ENCODE measurements at places on chromosomes 5 and 9.

- no peak for DNase-seq
Measured at GRCh38 chr9:128921881-128922763, 1.3 kb downstream of the PHYHD1 start.

GRCh38 chr5:139593716-139594319, 32.7 kb downstream of the UBE2D2 start:
- peak; percentile 90 for DNase-seq

DNA sequence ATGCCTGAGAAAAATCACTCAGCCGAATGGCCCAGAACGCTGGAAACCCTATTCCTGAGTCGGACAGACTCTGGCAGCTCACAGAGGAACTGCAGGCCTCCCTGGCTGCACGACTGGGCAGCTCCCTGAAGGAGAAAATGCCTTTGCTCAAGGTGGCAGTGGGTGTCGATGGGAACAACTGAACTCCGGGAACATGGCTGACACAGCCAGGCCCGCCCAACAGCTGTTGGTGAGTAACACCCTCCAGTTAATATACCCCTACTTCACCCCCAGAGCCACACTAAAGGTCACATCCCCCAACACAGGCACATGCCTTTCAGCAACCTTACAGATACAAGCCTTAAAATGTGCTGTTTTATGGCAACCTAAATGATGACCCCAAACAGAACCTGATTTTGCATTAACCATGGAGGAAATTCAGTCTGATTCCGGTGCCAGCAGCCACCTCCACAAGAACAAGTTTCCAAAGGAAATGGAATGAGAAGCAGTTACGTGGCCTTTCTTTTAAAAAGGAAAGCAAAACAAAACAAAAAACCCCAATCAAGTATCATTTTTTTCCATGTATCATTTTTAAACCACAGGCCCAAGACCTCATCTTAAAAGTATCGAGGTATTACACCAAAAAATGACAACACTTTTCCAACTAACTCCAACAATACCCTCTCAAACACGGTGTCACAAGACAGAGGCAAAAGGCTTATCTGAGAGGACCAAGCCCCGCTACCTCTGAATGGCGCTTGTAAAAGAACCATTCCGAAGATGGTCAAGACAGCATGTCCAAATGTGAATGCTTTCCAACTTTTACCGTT, 3.1 kb downstream of the KLF9 start:
- DNase-seq: peak; percentile 47

- DNase-seq: no peak
Measured at GRCh38 chr5:143220748-143221251, 182.7 kb downstream of the NR3C1 start.

GRCh38 chr9:71662082-71662481, 106.2 kb downstream of the CEMIP2 start:
- no peak for DNase-seq

DNA sequence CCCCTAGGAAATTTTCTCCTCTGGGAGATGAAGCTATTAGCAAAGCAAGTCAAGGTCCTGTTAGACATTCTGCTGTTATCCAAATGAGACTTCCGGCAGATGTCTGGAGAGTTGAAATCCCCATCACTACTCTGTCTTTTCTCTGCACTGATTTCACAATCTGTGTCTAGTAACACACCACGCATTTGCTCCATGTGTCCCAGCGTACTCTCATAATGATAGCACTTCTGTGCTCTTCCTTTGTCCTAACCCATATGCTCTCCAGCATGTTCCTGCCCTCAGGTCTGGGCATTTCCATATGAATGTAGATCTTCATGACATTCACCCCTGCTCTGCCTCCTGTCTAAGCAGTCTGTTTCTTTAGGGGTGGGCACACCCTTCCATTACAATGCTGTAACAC, 1949.0 kb upstream of the WWC1 start:
- no peak for DNase-seq

- DNase-seq: no peak
Measured at GRCh38 chr5:50501491-50502228, 60.6 kb upstream of the EMB start.

DNA sequence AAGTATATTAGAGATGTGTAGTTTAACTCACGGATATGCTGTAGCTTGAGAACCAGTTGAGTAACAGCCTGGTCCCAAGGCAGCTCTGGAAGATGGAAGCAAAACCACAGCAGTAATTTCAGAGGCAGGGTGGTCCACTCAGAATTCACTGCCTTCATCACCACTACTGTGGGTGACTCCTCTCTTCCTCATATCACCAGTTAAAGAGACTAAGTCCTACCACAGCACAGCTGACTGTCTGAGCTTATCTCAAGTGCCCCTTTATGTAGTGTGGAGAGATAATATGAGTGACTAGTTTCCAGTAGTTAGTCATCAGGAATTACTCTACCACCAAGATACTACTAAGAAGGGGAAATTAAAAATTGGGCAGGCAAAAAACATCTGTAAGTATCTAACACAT, 1571.2 kb upstream of the C9orf72 start:
- peak; percentile 55 for DNase-seq

- no peak for DNase-seq
Measured at GRCh38 chr9:132773093-132773492, 102.8 kb downstream of the GTF3C4 start.

- no peak for DNase-seq
Measured at GRCh38 chr5:136674178-136674577, 308.8 kb upstream of the TRPC7 start.

DNA sequence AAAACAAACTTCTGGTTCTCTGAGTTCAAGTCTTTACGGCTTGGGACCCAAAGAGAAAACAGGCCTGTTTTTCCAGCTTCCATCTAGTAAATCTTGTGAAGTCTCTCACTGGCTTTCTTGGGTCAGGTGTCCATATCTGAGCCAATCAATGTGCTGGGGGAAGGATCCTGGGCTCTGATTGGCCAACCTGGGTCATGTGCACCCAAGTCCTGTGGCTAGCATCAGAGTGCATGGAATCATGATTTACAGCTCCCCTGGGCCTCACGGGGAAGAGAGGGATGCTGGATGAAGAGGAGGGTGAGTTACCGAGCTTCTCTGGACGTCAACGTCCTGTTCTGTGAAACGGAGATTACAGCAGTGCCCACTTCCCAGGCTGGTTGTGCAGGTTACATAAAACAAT, 19.4 kb downstream of the CXCL14 start:
- no peak for DNase-seq

DNA sequence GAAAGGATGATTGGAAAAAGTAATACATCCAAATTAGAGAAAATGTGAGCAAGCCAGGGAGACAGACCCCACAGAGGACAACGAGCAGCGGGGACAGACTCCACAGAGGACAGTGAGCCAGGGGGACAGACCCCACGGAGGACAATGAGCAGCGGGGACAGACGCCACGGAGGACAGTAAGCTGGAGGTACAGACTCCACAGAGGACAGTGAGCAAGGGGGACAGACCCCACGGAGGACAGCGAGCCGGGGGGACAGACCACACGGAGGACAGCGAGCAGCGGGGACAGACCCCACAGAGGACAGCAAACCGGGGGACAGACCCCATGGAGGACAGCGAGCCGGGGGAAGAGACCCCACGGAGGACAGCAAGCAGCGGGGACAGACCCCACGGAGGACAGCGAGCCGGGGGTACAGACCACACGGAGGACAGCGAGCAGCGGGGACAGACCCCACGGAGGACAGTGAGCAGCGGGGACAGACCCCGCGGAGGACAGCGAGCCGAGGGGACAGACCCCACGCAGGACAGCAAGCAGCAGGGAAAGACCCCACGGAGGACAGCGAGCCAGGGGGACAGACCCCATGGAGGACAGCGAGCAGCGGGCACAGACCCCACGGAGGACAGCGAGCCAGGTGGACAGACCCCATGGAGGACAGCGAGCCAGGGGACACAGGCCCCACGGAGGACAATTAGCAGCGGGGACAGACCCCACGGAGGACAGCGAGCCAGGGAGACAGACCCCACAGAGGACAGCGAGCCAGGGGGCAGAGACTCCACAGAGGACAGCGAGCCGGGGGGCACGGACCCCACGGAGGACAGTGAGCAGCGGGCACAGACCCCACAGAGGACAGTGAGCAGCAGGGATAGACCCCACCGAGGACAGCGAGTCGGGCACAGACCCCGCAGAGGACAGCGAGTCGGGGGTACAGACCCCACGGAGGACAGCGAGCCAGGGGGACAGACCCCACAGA, 1.9 kb upstream of the ZDHHC11 start:
- DNase-seq: no peak

DNA sequence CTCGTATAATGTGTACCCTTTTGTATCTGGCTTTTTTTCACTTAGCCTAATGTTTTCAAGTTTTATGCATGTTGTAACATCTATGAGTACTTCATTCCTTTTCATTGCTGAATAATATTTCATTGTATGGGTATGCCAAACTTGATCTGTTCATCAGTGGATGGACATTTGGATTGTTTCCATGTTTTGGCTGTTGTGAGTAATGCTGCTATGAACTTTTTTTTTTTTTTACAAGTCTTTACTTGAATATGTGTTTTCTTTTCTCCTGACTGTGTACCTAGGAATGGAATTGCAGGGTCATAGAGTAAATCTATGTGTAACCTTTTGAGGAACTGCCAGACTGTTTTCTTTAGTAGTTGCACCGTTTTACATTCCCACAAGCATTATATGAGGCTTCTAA, 52.4 kb downstream of the MTREX start:
- DNase-seq: no peak

- DNase-seq: no peak
Measured at GRCh38 chr5:43592363-43592762, 10.6 kb upstream of the NNT start.

DNA sequence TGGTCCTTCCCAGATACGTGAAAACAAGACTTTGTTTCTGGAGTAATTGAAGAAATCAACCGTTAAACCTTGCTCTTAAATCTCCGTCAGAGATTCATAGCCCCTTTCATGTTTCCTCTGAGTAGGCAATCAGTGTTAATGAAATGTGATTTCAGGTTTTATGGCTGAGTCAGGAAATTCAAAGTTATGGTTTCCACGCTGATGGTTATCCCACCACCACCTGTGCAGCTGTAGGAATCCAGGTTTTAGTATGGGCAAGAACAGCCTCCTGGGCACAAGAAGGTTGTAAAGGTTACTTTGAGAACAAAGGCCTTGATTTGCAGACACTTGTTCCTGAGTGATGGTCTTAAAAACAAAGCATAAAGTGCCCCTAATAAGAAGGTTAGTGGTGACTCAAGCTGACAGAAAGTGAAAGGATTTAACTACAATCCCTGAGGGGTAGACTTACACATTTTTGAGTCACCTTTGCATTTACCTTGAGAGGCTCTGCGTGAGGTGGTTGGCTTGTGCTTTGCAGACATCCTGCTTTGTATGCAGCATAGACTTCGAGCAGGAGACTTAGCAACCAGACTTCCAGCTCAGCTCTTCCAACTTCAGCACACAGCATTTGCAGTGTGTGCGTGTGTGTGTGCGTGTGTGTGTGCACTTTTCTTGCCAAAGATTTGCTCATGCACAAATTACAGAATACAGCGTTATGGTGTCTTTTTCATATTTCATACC, 159.6 kb downstream of the TLE4 start:
- DNase-seq: no peak

DNA sequence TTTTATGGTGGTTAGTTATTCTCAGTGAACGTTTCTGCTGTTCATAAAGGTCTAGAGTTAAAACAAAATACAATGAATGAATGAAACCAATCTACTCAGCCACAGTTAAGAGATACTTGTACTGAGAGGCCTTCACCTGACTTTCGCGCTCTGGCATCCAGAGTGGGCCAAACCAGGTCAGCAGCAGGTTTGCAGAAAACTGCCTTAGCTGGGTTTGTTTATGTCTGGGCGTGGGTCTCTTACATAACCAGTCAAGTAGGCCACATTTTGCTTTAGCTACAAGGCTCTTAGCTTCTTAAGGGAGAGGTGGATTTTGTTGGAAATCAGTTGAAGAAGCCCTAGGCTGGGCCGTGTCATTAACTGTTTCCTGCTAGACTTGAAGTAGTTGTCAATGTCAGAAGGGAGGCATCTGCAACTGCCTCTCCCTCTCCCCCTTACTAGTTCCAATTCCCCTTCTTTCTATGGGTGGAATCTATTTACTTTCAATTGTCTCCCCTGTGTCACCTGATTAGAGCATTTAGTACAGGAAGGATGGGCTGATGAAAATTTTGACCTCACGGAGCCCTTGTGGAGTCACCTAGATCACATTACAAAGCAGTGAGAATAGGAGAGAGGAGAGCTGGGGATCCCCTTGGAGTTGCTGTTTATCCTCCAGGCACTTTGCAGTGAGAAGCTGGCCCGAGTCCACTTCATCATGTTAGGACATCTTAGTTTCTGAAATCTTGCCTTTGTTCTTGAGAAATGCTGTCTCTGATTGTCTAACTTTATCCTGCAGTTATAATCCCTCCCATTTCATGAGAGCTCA, 200.5 kb downstream of the ARHGEF28 start:
- DNase-seq: peak; percentile 92

- DNase-seq: no peak
Measured at GRCh38 chr5:135830384-135830700, 4.1 kb upstream of the SLC25A48 start.

DNA sequence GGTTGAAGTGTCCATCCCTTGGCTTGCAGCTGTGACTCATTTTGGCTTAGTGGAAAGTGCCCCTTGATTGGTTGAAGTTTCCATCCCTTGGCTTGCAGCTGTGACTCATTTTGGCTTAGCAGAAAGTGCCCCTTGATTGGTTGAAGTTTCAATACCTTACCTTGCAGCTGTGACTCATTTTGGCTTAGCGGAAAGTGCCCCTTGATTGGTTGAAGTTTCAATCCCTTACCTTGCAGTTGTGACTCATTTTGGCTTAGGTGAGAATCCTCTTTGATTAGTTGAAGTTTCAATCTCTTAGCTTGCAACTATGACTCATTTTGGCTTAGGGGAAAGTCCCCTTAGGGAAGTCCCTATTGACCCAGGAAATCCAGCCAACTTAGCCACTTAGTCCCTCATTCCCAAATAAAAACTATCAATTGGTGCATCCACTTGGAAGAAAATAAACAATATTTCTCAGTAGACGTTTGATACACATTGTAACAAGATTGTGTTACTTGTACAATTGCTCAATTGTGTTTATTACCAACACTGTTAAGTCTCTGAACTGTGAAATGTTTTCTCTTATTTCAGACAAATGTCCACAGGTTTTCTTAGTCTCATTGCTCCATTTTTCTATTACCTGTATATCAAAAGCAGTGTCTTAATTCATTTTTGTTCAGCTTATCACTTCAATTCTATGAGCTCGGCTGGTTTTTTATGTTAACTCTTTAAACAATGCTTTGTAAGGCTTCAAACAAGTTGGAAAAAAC, 2308.8 kb upstream of the ACO1 start:
- peak; percentile 12 for DNase-seq

GRCh38 chr9:105621001-105621400, 41.3 kb upstream of the TAL2 start:
- no peak for DNase-seq

- DNase-seq: no peak
Measured at GRCh38 chr9:100597236-100597635, 19.4 kb downstream of the CAVIN4 start.

DNA sequence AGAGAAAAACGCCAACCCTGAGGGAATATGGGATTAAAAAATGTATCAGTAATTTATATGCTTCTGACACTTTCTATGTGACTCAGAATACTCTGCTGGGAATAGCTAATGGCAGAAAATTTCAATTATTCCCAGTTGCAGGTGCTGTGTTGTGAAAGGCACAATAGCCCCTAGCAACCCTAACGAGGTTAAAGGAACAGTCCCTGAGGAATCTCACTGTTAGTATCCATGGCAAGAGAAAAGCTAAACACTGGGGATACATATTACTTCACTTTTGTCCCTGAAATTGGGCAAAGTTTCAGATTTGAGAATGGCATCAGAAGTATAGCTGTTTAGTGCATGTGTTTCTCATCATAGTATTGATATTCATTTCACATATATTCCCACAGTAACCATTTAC, 555.0 kb downstream of the RAB3C start:
- DNase-seq: no peak

- no peak for DNase-seq
Measured at GRCh38 chr5:158414333-158414762, 555.4 kb upstream of the CLINT1 start.
